ENCODE measurements at places on chromosomes 6 and 20.

GRCh38 chr20:32155017-32155981 lies 45.8 kb downstream of the TM9SF4 start:
- no peak for DNase-seq

DNA sequence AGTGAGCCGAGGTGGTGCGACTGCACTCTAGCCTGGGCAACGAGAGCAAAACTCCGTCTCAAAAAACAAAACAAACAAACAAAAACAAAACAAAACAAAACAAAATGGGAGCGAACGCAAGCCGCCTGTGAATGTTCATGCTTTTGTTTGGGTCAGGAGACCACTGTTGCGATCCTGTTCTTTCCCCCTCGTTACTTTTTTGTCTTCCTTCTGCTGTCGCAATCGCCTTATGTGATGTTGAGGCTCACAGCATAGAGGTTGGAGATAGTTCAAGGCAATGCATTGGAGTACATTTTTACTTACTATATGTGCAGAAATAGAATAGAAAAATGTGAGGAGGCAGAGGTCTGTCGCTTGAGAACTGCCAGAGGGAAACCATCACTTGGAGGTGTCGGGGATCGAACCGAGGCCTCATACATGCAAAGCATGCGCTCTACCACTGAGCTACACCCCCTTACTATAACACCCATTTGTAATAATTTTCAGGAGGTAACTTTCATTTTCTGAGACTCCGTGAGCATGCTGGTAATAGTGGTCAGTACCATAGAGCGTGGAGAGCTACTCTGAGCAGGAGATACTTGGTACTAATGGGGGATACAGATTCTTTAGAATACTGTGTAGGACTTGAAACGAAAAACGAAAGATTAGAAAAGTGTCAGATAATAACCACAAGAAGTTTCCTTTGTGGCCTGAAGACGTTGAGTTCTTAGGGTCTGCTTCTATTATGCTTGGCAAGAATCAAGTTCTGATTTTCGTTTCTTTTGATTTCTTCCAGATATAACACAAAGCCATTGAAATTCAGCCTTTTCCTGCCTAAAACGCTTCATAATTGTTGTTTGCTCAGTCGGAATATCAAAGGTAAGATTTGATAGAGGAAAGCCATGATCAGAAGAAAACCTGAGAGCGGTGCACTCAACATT lies 121.1 kb downstream of the TRIM27 start:
- DNase-seq = no peak

- DNase-seq = no peak
Measured at GRCh38 chr6:127554435-127555006, 22.5 kb upstream of the C6orf58 start.

- DNase-seq = peak; percentile 78
Measured at GRCh38 chr20:48827855-48828733, at the start of gene PREX1. PREX1 (minus strand) TSS chr20:48827999; CDS start chr20:48827860, 139 bp downstream.

- DNase-seq = no peak
Measured at GRCh38 chr6:147467886-147468285, 40.6 kb upstream of the SAMD5 start.

DNA sequence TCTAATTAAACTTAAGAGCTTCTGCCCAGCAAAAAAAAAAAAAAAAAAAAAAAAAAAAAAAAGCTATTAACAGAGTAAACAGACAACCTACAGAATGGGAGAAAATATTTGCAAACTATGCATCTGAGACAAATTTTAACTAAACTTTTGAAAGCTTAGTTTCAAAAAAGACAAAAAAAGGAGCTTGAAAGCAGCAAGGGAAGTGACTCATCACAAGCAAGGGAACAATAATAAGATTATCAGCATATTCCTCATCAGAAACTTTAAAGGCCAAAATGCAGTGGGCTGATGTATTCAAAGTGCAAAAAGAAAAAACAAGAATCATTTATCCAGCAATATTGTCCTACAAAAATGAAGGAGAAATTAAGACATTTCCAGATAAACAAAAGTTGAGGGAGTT lies 158.6 kb downstream of the RNF144B start:
- no peak for DNase-seq

DNA sequence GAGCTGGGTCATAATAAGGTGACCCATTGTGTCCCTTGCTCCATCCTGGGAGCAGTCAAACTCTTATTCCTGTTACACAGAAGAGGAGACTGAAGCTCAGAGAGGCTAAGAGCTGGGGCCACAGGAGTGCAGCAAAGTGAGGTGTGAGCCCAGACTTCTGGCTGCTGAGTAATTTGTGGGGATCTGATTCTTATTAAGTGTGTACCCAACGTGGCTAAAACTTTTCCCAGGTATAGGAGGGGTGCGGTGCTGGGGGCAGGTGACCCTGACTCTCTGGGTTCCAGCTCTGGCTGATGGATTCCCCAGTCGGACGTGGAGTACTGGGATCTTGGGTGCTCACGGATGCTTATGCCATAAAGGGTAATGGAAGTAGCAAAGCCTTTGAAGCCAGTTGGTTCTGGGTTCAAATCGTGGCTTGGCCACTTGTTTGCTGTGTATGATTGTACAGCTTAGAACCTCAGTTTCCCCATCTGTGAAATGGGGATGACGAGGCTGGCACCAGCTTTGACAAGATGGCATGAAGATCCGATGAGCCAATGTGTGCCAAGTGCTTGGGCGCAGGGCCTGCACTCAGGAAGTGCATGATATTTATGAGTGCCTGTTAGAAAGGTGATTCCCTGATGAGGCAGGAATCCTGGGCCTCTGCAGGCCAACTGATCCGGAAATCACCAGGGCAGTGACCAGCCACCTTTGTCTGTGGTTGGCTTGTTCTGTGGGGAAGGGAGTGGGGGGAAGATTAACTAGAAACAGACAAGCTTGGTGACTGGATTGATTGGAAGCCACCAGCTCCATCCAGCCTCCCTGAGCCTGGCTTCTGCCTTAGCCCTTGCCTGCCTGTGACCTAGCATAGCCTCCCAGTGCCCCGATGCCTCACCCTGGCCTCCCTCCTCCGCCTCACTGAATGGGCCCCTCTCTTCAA lies 6.0 kb downstream of the SRC start:
- DNase-seq = no peak

- no peak for DNase-seq
Measured at GRCh38 chr6:120147071-120147871, 797.7 kb upstream of the MAN1A1 start.

DNA sequence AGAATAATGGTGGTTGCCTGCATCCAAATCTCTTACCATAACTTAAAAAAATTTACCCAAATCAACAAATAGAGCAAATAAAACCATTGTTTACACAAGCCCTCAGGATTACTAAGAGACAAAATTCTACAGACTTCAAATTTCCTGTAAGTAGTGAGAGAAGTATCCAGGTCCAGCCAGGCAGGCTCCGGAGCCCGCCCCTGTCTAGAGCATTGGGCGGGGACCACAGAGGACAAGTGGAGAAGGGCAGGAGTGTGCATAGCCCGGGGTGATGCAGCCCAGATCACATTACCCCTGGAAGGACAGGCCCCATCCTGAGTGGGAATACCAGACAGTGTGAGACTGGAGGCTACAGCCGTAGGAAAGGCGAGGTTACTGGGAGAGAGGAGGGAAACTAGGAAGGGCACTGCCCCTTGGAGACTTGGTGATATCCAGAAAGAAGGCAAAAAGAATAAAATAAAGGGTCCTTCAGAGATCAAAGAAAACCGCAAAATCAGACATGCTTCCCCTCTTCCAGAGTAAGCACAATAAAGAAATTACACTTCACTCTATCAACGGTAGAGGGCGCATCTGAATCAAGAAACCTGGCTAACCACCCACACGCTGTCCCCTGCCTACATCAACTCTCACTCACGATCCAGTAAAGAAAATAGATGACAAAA lies 26.6 kb downstream of the RIN2 start:
- peak; percentile 3 for DNase-seq

GRCh38 chr6:26269531-26270485 lies 95.2 kb upstream of the BTN3A2 start:
- no peak for DNase-seq

GRCh38 chr6:41353333-41353732 lies 17.9 kb downstream of the NCR2 start:
- no peak for DNase-seq

GRCh38 chr20:8476021-8476420 lies 344.0 kb downstream of the PLCB1 start:
- no peak for DNase-seq

DNA sequence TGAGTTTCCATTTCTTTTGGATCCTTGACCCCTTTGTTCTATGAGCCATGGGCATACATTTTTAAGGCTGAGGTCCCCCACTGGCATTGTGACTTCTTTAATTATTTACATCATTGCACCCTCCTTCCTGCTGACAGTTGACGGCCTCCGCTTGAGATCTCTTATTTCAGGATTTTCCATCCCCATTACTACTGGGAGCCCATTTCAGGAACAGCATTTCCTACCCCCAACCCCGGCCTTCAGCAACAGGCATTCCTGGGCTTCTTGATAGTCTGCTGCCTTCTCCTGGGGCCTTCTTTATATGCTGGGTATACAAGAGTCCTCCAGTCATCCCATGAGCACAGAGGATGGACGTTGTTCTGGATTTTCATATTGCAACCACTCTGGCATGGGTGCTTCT lies 3.8 kb downstream of the ULBP1 start:
- no peak for DNase-seq

GRCh38 chr20:19253916-19254820 lies 41.7 kb downstream of the SLC24A3 start:
- DNase-seq = no peak

DNA sequence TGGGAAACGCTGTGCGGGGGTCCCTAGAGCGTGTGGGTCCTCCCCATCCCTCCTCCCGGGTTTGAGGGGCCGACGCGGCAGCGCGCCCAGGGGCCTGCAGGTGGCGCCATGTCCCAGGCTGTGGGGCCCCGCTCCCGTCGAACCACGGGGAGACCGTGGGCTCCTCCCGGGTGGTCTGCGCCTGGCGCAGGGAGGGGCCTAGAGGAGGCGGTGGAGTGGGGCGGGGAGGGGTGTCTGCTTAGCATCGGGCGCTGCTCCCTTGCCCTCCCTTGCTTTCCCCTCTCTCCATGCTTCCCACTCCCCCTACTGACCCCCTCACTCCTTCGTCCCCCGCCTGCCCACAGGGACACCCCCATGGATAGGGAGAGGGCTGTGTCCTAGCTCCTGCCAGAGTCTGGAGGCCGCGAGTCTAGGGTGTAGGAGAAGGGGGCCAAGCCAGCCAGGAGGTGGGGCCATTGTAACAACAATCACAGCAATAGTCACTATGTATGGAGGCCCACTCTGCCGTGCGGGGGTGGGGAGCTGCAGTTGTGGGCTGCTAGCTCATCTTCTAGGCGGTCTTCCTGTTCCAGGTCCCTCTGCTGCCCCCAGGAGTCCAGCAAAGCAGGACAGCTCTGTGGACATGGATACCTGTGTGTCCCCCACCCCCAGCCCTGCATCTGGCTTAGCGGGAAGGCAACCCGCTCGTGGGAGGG lies 51.7 kb downstream of the CHMP4B start:
- peak; percentile 17 for DNase-seq

DNA sequence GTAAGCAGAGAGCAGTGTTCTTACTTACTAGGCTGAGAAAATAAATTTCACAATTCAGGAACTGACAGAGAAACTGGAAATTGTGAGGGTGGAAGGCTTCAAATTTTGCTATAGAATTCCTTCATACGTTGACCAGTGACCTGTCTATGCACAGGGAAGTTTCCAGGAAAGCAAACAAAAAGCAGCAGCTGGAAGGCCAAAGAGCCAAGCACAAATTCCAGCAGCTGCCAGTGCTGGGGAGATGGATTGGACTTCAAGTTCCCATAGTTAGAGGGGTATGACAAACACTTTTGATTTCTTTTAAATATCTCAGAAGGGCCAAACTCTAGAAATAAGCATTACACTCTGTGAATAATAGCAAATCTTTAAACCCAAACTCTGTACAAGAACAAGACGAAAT lies 299.1 kb upstream of the KCNQ5 start:
- DNase-seq = no peak

GRCh38 chr20:25495189-25495824 lies 87.8 kb downstream of the GINS1 start:
- DNase-seq = no peak

DNA sequence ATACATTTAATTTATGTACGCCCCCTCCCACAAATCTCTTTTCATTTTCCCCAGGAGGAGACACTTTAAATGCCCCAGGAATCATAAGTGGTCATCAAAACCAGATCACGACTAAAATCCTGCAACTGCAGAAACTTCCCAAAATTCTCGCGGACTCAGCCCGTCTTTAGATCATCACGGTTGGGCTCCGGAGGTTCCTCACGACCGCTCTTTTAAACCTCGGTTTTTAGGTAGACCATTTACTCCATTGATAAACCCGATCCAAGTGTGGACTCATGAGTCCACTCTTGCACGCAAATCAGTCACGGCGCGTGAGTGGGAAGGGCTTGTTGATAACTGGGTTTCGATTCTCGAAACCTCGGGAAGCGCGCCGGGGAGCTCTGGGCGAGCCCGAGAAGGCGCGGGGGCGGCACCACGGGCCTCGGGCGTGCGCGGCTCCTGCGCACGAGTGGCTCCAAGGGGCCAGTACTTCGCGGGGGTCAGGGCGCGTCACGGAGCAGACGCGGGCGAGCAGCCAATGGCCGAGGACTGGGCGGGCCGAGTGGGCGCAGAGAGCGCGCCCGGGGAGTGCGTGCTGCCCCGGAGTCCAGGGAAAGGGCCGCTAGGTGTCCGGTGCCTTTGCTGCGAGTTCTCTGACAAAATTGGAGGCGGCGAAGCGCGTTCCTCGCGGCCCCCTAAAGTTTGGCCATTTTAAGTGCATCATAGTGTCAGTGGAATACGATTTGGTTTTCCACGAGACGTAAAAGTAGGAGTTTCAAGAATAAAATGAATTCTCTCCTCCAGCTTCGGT lies 635 bp upstream of the TENT5A start:
- peak; percentile 40 for DNase-seq

GRCh38 chr6:35491558-35492257 lies 5.2 kb downstream of the TEAD3 start:
- no peak for DNase-seq

DNA sequence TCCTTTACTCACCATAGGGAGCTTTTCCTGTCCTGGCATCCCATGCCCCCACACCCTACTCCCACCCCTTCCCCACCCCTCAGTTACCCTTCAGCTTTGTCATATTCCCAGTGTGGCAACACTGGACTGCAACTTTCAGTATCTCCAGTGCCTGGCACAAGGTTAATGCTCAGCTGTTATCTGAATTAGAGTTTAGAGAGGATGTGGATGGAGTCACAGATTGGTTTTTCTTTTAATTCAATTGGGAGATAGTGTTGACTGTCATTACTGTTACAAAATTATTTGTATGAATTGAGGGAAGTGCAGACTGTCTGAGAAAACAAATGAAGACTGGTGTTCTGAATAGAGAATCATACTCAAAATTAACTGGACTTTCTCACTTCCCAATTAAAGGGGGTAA lies 89.9 kb downstream of the TULP4 start:
- no peak for DNase-seq

All from stimulated activated CD8-positive, alpha-beta memory T cell treated with anti-CD3 and anti-CD28 coated beads, Interleukin-15, amount 100 ng/mL, for 48 hours (primary cell).